ENCODE measurements at places on chromosomes 1 and 21.

GRCh38 chr1:10267319-10267718, 56.9 kb downstream of the KIF1B start:
- no peak for DNase-seq

DNA sequence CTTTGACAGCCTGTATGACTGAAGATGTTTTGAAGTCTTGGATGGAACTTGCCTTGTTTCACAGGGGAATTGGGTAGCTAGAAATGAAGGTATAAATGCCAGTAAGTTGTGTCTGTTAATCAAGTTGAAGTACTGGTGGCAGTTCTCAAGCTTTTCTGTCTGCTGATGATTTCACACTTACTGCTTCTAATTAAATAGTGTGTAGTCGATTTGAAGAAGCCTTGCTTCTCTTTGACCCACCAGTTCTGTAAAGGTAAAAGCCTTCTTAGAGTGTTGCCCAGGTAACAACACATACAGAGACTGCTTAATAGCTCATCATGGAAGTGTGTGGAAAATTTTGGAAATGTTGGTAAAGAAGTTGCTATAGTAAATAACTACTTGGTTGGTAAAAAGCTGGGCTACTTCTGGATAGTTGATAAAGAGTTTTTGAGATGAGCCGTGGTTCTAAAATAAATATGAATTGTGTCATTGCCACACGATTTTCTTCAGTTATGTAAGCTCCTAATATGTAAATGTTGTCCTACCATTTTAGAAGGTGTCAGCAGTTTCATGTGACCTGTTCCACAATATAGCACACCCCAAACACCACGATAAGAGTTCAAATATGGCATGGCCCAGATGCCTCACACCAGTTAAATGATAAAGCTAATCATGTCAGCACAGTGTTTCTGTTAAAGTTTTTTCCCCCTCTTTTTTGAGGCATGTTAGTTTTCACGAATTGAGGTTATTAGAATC, 7.4 kb downstream of the RABGAP1L start:
- no peak for DNase-seq

DNA sequence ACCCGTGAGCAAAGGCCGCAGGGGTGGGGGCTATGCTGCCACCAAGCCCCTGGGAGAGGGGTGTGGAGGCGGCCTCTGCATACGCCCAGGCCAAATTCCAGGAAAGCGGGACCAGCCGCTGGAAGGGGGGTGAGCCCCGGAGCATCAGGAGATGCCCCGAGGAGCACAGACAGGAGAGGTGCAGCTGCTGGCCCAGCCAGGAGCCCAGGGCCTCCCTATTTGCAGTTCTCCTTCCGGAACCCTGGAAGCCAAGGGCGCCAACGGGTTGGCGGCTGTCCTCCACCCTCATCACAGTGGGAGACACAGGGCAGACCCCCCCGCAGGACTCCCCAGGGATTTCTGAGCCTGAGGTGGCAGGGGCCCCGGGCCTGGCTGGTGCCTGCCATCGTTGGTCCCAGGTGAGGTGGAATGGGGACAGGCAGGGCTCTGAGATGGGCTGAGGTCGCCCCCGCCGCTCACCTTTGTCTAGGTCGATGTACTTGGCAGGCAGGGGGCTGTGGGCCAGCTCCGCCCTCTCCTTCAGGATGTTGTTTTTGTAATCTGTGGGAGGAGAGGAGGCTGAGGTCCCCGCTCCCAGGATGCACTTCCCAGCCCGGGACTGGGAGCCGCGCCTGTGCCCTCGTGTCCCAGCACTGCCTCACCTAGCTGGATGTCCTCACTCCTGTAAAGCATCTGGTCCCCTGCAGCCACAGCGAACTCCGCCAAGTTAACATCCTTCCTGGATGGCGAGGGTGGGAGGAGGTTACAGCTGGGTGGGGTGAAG, 4.4 kb upstream of the DVL1 start:
- no peak for DNase-seq

GRCh38 chr1:212970085-212970484, 19.7 kb downstream of the VASH2 start:
- DNase-seq: no peak

DNA sequence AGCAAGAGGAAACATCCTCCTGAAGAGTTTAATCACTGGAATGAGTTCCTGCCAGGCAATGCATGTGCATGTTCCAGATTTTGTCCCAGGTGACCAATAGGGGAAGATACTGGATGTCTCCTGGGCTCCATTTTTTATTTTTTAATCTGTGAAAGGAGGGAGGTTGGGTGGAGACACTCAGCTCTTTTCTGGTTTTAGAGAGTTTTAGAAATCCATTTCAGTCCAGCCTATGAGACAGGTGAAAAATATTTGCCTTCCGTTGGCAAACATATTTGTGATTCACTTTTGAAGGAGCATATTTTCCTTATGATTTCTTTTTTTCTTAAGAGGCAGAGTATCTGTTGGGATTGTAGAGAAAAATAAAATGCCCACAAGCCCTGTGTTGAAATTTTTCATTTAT, 70.7 kb downstream of the ABCA4 start:
- DNase-seq: no peak

- DNase-seq: no peak
Observed at GRCh38 chr21:38916214-38916964, 110.7 kb downstream of the ETS2 start.

- DNase-seq: no peak
Observed at GRCh38 chr21:41742073-41742875, 24.6 kb downstream of the RIPK4 start.

- no peak for DNase-seq
Observed at GRCh38 chr1:67987046-67987799, 63.2 kb downstream of the DIRAS3 start.
